ENCODE measurements at places on chromosomes 6 and 20.
A peak's percentile ranks its signal among the peaks of the same experiment; 100 is the strongest.

- DNase-seq = no peak
These were observed 77.2 kb downstream of the FOXO3 start for GRCh38 chr6:108637963-108638362.

- no peak for DNase-seq
These were observed 29.1 kb downstream of the RALY start for GRCh38 chr20:34022839-34023234.

- no peak for DNase-seq
These were observed 296.3 kb upstream of the JAG1 start for GRCh38 chr20:10970109-10970508.

DNA sequence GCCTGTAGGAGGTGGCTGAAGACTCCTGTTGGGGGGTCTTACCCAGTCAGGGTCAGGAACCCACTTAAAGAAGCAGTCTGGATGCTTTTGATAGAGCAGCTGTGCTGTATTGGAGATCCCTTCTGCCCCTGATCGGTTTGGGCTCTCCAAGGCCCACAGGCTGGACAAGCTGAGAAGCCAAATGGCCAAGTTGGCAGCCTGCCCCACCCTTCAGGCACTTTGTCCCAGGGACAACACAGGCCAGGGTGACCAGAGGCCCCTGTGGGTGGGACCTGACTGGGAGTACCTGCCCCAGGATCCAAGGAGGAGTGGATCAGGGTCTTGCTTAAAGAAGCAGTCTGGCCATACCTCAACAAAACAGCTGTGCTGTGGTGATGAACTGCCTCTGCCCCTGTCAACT lies 48.4 kb downstream of the ZC2HC1B start:
- DNase-seq = no peak

GRCh38 chr20:46117704-46118467 lies at the start of gene CD40:
Gene CD40, plus strand, starts transcription at chr20:46118314. Its CDS starts 30 bp downstream, at chr20:46118344.
- DNase-seq = peak; percentile 82

DNA sequence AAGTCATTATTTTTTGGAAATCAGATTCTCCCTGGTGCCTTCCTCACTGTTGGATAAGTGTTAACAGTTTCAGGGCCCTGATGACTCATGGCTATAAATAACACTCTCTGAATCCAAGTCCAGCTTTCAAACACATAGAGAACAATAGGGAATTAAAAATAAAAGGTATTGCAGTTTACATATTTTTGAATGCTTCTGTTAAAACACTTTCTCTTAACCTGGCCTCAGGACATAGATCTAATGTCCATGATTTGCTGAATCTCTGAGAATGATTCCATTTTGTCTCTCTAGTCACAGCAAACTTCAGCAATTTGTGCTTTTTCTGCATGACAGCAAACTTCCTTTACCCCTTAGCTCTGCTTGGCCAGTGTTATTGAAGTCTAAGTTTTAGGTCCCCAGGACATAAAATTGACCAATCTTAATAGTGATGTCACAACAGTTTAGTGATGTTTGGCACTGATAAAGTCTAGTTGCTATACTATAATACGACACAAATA lies 1192.4 kb upstream of the CITED2 start:
- peak; percentile 75 for DNase-seq

- DNase-seq = peak; percentile 96
These were observed 325.2 kb upstream of the NT5E start for GRCh38 chr6:85124472-85125354.

GRCh38 chr20:23641936-23642751 lies 4.4 kb upstream of the CST3 start:
- DNase-seq = no peak

DNA sequence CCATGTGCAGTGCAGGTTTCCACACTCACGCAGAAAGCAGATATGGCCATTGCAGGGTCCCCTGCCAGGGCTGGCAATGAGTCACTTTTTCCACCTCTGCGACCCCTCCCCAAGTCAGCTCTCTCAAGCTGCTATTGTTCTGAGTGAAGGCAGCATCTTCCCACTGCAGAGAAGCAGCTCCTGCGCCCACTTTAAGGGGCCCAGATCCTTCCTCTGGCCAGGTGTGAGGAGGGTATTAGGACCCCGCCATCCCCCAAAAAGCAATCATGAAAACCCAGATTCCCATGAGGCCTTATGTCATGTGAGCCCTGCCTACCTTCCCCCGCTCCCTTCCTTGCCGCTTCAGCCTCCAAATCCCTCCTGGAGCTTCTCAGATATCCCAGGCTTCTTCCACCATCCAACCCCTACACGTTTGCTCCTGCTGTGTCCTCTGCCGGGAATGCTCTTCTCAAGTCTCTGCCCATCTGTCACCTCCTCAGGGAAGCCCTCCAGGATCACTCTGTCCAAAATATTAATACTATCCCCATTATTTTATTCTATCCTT lies 220.3 kb downstream of the NFATC2 start:
- no peak for DNase-seq

- DNase-seq = no peak
These were observed 39.9 kb upstream of the FRMD1 start for GRCh38 chr6:168118935-168119334.

DNA sequence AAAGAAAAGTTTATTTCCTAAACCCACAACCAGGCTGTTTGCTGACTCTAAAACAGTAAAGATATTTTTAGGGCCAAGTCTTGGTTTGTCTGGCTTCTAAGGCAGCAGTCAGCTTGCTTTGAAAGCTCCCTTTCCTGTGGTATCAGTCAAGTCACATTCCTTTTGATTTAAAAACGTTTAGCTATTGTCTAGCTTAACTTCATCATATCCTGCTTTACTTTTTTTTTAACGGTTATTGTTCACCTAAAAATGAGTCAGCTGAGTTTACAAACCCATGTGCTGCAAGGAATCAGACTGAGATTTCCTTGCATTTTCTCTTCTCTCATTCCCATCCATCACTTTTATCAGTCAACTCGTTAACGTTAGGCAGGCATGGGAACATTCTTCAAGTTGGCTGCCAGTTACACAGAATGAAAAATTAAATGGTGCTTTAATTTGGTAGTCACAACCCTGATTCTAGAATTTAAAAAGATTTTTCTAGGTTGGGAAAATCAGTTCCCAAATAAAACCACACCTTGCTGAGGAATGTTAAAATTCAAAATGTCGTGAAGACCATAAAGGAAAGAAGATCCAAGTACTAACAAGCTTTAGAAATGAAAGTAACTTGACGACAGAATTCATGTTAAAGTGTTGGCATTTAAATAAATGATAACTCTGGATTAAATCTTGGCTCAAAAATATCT lies 45.9 kb downstream of the ELOVL5 start:
- peak; percentile 72 for DNase-seq

DNA sequence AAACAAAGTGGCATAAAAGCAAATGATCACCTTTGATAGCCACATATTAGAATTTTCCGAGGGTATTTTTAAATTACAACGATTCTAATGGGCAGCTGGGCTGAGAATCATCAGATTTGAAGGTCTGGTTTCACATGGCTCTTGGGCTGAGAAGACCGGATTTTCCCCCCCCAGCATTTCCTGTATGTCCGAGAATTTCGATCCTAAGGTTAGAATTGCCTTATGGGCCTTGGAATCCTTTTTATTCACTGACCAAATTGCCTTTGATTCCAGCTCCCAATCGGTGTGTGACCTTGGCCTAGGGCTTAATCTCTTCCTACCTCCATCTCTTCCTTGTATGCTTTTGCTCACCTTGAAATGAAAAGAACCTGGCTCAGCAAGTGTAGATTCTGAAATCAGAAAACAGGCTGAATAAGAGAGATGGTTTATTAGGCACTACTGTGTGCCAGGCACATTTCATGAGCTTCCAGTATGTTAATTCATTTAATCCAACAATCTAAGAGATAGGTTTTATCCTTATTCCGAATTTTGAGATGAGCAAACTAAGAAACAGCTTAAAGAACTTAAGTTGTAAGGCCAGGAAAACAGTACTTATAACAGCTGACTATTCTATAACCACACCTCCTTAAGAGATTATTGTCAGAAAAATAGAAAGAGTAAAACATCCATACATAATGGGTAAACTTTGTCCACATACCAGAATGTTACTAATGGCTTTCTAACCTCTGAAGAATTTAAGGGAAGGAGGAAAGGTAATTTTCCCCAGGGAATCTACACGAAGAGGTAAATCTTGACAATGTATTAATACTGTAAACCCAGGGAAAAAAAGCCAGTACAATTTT lies 39.4 kb downstream of the HFE start:
- DNase-seq = no peak

- DNase-seq = no peak
These were observed 184.0 kb downstream of the UTRN start for GRCh38 chr6:144469144-144469575.

GRCh38 chr6:80245043-80245442 lies 138.6 kb downstream of the BCKDHB start:
- DNase-seq = no peak
